Breast epithelium (tissue), 4 donors: ENCODE measurements at places on chromosomes 3 and 15. TPM values are rescaled to one million over a fixed set of nuclear protein-coding genes. Genes with fewer than 3 reads are reported as not detected.

UPK1B gene
- total RNA-seq = not detected

DNA sequence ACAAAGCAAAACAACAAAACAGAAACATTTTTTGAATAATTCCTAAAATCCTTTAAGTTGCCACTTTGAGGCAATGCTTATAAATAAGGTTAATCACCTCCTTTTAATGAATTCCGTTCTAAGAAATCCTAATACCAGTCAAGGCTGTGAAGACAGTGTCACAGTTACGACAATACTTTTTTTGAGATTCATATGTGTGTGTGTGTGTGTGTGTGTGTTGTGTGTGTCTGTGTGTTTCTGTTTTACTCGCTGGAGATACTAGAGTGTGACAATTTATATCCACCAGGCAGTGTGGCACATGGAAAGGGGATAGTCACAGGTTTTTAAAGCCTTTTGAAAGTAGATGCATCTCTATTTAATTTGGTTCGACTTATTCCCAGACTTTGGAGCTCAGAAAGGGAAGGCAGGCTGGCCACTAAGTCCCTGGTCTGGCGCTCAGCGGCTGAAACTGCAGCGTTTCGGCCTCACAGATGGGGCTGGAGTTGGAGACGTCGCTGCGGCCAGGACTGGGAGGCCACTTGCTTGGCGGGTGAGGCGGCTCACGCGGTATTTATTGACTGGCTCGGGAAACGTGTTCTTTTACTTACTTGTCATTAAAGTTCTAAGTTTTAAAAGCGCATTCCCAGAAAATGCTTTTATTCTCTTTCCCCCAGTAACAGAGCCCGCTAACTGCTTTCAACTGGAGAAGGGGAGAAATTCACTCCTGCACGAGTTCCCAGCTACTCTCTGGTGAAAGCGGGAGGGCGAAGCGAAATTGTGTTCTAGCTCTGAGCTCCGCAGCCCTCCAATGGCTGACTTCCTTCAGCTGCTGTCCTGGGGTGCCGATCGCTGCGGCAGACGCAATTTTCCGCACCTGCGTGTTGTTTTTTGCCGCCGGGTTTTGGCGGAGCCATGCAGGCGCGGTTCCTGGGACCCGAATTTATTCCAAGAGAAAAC lies 13.7 kb downstream of the ZIC1 start:
- H3K27ac ChIP-seq = no peak overlapping the region
- H3K36me3 ChIP-seq = no peaks in the 10 kb centered on the region
- no peak overlapping the region for H3K4me3 ChIP-seq
- no peak for DNase-seq
- peaks cover 2% of the 10 kb centered on the region for H3K27me3 ChIP-seq
- H3K4me1 ChIP-seq = no peaks in the 10 kb centered on the region

EPHA6 gene
- 1.2 TPM for total RNA-seq

A4GNT gene
- not detected for total RNA-seq

CCR5 gene
- 0.96 TPM for total RNA-seq

GRCh38 chr3:111106993-111107661 lies 35.5 kb downstream of the NECTIN3 start:
- H3K36me3 ChIP-seq = no peaks in the 10 kb centered on the region
- H3K27ac ChIP-seq = no peak overlapping the region
- no peaks in the 10 kb centered on the region for H3K27me3 ChIP-seq
- no peak for DNase-seq
- no peak overlapping the region for H3K4me3 ChIP-seq

POLR2M gene
- total RNA-seq = 63.5 TPM

DNA sequence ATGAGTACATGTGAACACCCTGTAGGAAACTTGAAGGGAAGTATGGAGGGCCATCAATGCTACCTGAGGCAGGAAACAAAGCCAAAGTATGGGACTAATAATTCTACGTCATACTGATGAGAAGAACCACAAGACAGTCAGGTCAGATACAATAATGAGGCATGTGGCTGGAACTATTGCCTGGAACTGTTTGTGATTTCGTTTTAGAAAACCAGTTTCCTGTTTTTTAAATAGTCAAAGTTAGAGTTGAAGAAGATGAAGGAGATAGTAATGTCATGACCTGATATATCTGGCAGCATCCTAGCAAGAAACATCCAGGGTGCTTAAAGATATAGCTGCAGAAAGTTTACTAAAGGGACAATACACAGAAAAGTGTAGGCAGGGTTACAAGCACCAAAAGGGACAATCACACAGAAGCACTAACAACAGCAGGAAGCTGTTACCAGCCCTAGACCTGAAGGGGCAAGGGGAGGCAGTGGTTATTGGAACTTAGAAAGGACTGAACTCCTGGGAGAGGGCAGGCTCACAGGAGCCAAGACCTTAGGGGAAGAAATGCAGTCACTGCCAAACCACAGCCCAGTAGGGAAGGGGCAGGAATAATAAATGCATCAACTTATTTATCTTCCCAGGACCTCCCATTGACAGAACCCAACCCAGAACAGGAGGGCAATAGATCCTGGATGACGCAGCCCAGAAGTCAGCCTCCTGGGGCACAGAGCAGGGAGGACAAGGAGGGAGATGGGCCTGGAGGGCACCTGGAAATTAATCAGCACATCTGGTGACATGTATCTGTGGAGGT lies 302.1 kb upstream of the STT3B start:
- DNase-seq = no peak
- H3K4me1 ChIP-seq = no peaks in the 10 kb centered on the region
- H3K4me3 ChIP-seq = no peak overlapping the region
- no peaks in the 10 kb centered on the region for H3K36me3 ChIP-seq
- H3K27me3 ChIP-seq = peaks cover 5% of the 10 kb centered on the region
